ENCODE measurements at places on chromosomes 3 and 15.

DNA sequence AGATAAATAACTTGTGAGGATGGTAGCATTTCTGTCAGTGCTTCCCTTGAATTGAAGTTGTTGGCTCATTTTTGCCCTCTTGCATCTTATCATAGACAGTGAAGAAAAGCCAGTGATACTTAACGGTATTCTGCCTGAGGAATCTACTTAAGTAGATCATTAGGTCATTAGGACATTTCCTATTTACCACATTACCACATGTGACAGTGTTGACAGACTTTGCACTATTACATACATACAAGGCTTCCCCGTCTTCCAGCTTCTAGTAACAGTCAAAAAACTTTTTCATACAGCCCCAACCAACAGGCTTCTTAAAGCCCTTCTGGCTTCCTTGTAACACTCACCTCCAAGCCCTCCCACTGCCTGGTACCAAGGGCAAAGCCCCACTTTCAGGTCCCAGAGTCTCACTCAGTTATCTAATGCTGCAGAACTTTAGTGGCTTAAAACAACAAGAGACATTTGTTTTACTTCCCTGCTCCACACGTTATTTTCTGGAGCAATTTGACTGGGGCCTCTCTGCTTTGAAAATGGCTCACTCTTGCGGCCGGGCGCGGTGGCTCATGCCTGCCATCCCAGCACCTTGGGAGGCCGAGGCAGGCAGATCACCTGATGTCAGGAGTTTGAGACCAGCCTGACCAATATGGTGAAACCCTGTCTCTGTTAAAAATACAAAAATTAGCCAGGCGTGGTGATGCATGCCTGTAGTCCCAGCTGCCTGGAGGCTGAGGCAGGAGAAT is 40.0 kb downstream of the ASB7 start:
- DNase-seq, result no peak
- no peak overlapping the region for H3K27ac ChIP-seq
- H3K27me3 ChIP-seq, result no peaks in the 10 kb centered on the region
- peaks cover 4% of the 10 kb centered on the region for H3K36me3 ChIP-seq

GRCh38 chr3:143170676-143171075 is 51.1 kb downstream of the CHST2 start:
- H3K27ac ChIP-seq, result peak overlapping the region; percentile 94
- H3K27me3 ChIP-seq, result no peaks in the 10 kb centered on the region
- no peak overlapping the region for H3K4me3 ChIP-seq
- peaks cover 21% of the 10 kb centered on the region for H3K36me3 ChIP-seq
- no peak for DNase-seq

DNA sequence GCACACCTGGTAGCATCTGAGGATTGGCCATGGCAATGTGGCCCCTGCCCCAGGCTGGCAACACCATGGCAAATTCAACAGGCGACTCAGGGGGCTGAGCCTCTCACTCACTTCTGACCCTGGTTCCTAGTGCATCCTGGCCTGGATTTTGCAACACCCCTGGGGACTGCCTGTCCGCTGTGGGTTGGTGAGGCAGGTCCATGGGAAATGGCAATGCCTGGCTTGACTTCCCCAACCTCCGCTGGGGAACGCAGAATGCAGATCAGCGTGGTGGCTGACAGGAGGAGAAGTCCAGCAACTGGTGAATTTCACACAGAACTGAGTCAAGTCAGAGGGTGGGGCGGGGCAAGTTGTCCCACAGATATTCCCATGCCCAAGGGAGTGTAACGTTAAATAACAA is 3.9 kb upstream of the PSTPIP1 start:
- peaks cover 60% of the 10 kb centered on the region for H3K4me1 ChIP-seq
- no peak overlapping the region for H3K27ac ChIP-seq
- peaks cover 2% of the 10 kb centered on the region for H3K36me3 ChIP-seq
- no peak for DNase-seq
- no peak overlapping the region for H3K4me3 ChIP-seq

GRCh38 chr3:53941184-53941583 is 49.5 kb upstream of the SELENOK start:
- peaks cover 2% of the 10 kb centered on the region for H3K36me3 ChIP-seq
- DNase-seq, result no peak
- no peak overlapping the region for H3K4me3 ChIP-seq
- H3K27me3 ChIP-seq, result peaks cover 20% of the 10 kb centered on the region
- no peaks in the 10 kb centered on the region for H3K4me1 ChIP-seq
- no peak overlapping the region for H3K27ac ChIP-seq

- no peaks in the 10 kb centered on the region for H3K27me3 ChIP-seq
- H3K4me1 ChIP-seq, result no peaks in the 10 kb centered on the region
- no peaks in the 10 kb centered on the region for H3K36me3 ChIP-seq
- H3K4me3 ChIP-seq, result no peak overlapping the region
- no peak for DNase-seq
Observed at GRCh38 chr3:116394365-116394764, 50.9 kb downstream of the LSAMP start.

GRCh38 chr15:59326856-59327255 is 45.8 kb downstream of the MYO1E start:
- no peak overlapping the region for H3K4me3 ChIP-seq
- H3K27ac ChIP-seq, result no peak overlapping the region
- H3K27me3 ChIP-seq, result peaks cover 2% of the 10 kb centered on the region
- H3K36me3 ChIP-seq, result no peaks in the 10 kb centered on the region

- H3K4me1 ChIP-seq, result peaks cover 5% of the 10 kb centered on the region
- DNase-seq, result no peak
- no peak overlapping the region for H3K4me3 ChIP-seq
- H3K27me3 ChIP-seq, result no peaks in the 10 kb centered on the region
- no peak overlapping the region for H3K27ac ChIP-seq
Observed at GRCh38 chr3:178096955-178097354, 439.3 kb upstream of the KCNMB2 start.

DNA sequence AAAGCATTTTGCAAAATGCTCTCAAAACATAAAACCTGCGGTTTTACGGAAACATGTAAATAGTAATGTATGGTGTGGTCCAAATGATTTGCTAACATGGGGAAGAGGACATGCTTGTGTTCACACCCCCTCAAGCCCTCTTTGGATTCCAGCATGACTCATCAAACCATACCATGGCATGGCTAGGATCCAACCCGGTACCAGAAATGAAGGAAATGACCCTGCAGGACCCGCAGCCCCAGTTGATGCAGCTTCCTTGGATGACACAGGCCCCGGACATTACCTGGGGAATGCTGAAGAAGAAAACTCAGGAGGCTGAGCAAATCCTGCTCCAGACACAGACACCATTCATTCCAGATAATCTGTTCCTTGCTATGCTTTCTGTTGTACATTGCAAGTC is 222.9 kb downstream of the DTWD1 start:
- no peaks in the 10 kb centered on the region for H3K36me3 ChIP-seq
- H3K4me1 ChIP-seq, result no peaks in the 10 kb centered on the region
- H3K27ac ChIP-seq, result no peak overlapping the region
- DNase-seq, result no peak
- no peaks in the 10 kb centered on the region for H3K27me3 ChIP-seq
- no peak overlapping the region for H3K4me3 ChIP-seq

- no peak for DNase-seq
- H3K4me3 ChIP-seq, result no peak overlapping the region
- H3K4me1 ChIP-seq, result peaks cover 23% of the 10 kb centered on the region
- H3K27ac ChIP-seq, result no peak overlapping the region
- no peaks in the 10 kb centered on the region for H3K27me3 ChIP-seq
Observed at GRCh38 chr15:60672400-60672799, 193.5 kb upstream of the ICE2 start.

DNA sequence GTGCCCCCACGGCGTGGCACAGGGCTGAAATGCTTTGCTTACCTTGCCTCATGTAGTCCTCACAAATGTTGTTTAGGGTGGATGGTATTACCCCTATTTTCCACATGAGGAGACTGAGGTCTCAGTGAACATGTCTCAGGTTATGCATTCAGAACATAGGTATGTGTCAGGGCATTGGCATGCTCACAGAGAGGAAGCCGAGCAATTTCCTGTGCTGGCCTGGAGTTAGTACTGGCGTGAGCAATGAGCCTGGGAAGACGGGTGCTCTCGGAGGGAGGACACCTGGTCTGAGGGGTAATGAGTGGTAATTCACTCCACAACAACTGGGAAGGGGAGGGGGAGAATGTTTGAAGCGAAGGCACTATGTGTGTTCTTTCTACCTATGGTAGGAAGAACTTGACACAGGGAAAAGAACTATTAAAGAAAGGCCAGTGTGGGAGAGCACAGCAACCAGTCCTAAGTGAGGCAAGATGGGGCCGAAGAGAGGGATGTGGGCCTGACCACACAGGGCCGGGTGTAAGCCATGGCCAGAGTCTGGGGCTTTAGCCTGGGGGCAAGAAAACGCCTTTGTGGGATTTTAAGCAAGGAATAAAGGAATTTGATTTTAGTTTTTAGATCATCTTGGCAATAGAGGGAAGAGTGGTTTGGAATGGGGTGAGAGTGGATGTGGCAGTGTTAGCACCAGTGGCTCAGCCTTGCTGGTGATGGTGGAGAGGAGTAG is 4.9 kb upstream of the FAM131A start:
- H3K27ac ChIP-seq, result peak overlapping the region; percentile 90
- H3K27me3 ChIP-seq, result no peaks in the 10 kb centered on the region
- no peak overlapping the region for H3K4me3 ChIP-seq
- H3K4me1 ChIP-seq, result peaks cover 61% of the 10 kb centered on the region
- H3K36me3 ChIP-seq, result peaks cover 72% of the 10 kb centered on the region

DNA sequence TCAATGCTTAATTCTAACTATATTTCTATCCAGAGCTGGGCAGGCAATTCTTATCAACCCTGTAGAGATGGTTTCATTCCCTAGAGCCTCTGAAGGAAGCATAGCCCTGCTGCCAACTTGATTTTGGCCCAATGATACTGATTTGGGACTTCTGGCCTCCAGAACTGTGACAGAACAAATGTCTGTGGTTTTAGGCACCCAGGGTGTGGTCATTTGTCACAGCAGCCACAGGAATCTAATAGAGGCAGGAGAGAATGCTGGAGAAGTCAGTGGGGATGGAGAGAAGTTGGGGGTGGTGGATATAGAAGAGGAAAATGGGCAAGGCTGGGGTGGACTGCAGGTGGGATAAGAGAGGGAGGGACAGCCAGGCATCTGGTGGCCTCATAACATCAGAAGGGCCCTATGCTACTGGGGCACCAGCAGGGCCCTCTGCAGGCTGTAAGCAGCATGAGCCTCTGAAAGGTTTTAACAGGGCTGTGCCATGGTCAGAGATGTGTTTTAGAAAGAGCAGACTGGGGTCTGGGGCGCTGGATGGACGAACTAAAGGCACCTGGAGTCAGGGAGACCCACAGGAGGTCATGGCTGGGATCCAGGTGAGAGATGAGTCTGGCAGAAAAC is 19.8 kb downstream of the MRPS11 start:
- no peak overlapping the region for H3K27ac ChIP-seq
- H3K4me1 ChIP-seq, result no peaks in the 10 kb centered on the region
- H3K27me3 ChIP-seq, result no peaks in the 10 kb centered on the region
- peaks cover 3% of the 10 kb centered on the region for H3K36me3 ChIP-seq
- no peak for DNase-seq
- H3K4me3 ChIP-seq, result no peak overlapping the region

Measured in activated CD4-positive, alpha-beta T cell treated with anti-CD3 and anti-CD28 coated beads for 36 hours (primary cell).